ENCODE measurements at places on chromosomes 5 and 9.

DNA sequence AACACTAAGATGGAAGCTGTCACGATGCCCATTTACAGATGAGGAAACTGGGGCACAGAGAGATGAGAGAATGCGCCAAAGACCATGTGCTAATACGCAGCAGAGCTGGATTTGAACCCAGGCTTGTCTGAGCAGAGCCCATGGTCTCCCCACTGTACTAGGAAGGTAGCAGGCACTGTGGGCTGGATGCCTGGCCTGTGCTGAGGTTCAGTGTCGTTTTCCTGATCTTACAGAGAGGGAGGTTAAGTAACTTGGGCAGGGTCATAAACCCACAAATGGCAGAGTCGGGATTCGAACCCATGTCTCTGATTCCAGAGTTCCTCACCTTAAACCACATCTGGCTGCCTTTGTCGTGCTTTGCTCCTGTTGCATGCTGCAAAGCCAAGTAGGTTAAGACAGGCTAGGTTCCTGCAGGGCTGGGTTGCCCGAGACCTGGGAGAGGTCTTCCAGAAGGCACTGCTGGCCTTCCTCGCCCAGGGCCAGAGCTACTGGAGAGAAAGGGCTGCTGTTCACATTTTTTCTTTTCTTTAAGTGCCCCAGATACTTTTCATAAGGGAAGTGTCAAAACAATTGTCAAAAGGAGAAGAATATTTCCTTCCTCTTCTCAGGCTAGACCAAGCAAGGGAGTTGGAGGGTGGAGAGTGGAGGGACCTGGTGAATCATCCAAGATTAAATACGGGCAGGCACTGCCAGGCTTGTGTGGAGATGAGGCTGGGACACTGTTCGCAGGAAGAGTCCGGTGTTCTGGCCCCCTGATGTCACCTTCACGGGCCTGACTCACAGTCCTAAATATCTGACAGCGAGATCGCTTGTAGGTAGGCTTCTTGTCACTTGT lies 3.2 kb downstream of the NEK6 start:
- DNase-seq, result no peak

DNA sequence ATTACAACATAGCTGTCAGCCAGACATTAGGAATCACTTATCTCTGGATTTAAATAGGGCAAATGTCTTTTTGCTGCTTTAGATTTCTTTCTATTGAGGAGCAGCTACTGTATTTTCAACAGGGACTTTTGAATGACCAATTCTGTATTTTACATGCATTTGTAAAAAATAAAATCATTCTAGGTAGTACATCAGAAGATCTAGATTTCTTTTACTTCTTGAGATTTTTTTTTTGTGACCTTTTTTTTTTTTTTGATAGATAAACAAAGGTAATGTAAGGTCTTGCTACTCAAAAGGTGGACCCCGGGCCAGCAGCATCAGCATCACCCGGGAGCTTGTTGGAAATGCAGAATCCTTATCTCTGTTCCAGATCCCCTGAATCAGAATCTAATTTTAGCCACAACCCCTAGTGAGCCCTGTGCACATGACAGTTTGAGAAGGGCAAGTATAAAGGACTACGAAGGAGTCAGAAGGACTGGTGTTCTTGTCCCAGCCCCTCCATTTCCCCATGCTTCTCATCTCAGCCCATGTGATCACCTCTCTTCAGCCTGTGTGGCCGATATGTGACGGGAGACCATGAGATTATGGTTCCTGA lies 37.7 kb upstream of the CKMT2 start:
- no peak for DNase-seq

DNA sequence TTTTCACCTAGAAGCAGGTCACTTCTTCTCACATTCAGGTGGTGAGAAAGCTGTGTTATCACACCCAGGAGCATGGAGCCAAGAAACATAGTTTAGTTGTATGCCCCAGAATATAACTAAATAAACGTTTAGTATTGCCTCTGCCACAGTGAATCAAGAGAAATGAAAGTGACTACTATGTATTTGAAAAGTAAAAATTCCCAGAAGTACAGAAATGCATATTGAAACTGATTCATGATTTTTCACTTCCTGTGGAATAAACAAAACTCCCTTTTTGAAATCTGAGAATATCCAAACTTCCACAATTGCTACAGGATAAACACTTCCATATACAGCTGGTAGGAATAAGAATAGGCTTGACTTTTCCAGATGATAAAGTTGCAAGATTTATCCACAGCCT lies 15.3 kb upstream of the NINJ1 start:
- no peak for DNase-seq

GRCh38 chr5:57653636-57654290 lies 171.2 kb upstream of the ACTBL2 start:
- no peak for DNase-seq

DNA sequence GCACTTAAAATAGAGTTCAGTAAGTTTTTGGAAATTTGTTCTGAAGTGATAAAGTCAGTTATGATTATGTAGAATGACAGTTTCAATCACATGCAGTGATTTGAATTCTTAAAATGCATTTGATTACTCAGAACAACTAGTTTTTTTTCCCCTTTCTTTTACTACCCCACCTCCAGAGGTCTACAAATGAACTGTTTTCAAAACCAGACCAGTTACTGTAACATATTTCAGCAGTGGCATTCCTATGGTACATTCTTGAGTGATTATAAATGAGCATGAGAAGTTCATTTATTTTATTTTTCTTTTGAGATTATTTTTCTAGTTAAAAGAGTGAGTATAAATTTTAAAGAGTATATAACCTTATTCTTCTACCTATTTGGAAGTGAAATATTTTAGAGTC lies 71.6 kb downstream of the NNT start:
- no peak for DNase-seq

- no peak for DNase-seq
Measured at GRCh38 chr5:139654871-139655491, 6.8 kb downstream of the CXXC5 start.

DNA sequence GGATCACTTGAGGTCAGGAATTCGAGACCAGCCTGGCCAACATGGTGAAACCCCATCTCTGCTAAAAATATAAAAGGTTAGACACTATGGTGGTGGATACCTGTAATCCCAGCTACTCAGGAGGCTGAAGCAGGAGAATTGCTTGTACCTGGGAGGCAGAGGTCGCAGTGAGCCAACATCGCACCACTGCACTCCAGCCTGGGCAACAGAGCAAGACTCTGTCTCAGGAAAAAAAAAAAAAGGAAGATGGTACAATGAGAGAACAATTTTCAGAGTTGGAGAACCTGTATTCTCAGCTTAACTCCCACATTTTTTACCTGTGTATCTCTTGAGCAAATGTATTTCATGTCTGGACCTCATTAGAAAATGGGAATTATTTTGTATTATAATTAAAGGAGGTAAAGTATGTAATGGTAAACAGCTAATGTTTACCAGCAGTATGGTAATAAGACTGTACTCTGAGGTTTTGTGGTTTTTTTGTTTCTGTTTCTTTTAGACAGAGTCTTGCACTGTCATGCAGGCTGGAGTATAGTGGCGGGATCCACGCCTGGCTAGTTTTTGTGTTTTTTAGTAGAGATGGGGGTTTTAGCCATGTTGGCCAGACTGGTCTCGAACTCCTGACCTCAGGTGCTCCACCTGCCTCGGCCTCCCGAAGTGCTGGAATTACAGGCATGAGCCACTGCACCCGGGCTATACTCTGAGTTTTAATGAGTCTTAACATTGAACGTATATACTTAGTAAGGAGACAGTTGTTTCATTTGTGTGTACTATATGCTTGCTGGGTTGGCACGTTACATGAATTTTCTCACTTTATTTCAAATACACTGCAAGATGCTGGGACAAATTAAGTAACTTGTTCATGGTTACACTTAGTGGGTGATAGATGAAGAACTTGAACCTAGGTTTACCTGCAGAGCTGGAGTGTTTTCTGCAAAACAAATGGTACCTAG lies 16.2 kb downstream of the UHRF2 start:
- peak; percentile 43 for DNase-seq

DNA sequence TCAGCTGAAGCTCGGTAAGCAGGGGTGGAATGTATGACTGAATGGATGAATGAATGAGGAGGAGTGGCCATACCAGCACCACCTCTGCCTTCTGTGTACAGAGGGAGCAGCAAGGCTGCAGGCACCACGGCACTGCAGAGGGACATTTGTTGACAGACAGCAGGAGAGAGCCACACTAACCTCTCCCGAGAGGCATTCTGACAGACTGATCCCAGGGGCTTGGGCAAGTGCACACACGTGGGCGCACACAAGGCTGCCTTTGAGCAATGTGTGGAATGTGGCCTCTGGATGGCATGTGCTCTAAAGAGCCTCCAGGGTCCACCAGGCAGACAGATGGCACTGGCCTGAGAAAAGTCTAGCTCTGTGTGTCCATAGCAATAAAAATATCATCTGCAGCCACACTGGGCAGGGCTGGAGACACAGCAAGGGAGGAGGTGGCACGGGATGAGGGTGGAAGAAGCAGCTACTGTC lies 111.8 kb downstream of the ACTL7B start:
- DNase-seq, result no peak

- no peak for DNase-seq
Measured at GRCh38 chr5:52789378-52789777, 1.7 kb downstream of the ITGA1 start.

GRCh38 chr5:141180313-141180712 lies 1.9 kb upstream of the PCDHB16 start:
- DNase-seq, result no peak

GRCh38 chr5:118531276-118531675 lies 457.1 kb downstream of the DTWD2 start:
- DNase-seq, result no peak
